ENCODE measurements at places on chromosomes 12 and 14.

GRCh38 chr12:105444653-105445102 is 114.2 kb downstream of the C12orf75 start:
- no peak for DNase-seq

DNA sequence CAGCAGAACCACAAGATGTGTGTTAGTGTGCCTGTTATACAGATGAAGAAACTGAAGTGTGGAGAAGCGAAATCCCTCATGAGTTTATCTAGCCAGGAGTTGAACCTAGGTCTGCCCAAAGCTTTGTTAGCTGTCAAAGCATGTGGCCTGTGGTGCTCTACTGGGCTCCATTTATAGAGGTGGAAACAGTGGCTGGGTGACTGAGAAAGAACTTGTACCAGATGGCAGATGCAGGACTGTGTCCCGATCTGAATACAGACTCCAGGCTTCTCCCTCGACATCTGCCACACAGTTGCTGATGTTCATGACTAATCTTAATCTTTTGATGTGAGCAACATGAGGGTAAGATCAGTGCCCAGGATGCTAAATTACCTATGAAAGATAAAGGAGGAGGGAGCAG is 89.1 kb downstream of the C12orf75 start:
- no peak for DNase-seq

GRCh38 chr14:67311868-67312267 is 47.7 kb downstream of the ATP6V1D start:
- no peak for DNase-seq

DNA sequence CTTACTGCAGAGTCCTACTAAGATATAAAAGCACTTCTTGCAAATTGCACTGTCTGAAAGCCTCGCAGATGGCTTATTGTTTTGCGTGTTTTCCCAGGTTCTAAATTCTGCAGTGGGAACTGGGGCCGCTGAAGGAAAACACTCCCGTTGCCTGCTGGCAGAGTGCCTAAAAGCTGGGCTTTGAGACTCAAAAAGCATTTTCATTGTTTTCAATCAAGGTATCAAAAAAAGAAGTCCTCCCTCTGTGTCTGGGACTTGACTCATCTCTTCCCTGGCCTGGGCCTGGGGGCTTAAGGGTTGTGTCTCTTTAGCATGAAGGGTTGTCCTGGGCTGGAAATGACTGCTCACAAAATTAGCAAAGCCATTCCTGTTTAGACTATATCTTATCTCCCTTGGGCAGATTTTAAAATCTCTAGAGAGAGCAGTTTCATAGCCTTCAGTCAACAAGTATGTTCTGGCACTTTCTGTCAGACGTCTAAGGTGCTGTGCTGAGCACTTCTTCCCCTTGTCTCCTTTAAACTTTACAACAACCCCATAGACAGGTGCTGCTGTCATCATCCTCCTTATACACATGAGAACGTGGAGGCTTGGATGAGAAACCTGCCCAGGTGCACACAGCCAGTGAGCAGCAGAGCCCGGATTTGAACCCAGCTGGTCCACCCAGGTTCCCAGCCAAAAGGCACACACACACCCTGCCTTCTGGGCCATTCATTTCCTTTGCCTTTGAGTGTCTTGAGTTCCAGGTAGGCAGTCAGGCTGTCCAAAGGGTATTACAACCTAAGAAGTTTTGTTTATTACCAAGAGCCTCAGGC is 31.1 kb downstream of the ELK3 start:
- DNase-seq = peak; percentile 75

- DNase-seq = no peak
These were observed 19.9 kb downstream of the ETV6 start for GRCh38 chr12:11669348-11669747.

Data from heart left ventricle (tissue), 16 donors.